ENCODE measurements at places on chromosomes 6 and 20.
A peak's percentile ranks its signal among the peaks of the same experiment; 100 is the strongest.

GRCh38 chr6:79949233-79949632, 1.9 kb upstream of the ELOVL4 start:
- peak; percentile 46 for DNase-seq

DNA sequence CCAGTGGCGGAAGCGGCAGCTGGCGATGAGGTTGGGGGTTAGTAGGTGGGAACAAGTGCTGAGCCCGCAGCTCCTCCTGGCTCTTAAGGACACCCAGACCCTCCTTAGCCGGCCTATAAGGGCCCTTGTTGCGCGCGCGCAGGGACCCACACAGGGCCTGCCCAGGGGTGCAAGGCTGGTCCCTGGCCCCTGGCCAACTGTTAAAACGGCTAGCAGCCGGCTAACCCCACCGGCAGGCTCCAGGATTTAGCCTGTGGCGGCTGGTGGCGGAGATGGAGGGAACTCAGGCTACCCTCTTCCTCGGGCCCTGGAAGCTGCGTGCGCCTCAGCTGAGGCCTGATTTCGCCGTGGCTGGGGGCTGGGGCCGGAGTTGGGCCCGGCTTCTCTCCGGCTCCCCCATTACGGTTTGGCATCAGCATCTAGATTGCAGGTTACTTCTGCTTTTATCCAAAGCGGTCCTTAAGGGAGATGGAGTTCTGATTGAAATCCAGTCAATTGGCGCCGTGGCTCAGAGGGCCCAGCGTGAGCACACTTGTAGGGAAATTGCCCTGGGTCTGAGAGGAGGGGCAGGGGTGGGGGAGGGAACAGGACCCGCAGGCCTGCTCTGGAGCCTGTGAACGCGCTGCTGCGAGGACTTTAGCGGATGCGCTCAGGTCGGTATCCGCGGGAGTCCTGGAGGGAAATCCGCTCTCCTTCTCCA, 36.9 kb upstream of the CCDC167 start:
- no peak for DNase-seq

DNA sequence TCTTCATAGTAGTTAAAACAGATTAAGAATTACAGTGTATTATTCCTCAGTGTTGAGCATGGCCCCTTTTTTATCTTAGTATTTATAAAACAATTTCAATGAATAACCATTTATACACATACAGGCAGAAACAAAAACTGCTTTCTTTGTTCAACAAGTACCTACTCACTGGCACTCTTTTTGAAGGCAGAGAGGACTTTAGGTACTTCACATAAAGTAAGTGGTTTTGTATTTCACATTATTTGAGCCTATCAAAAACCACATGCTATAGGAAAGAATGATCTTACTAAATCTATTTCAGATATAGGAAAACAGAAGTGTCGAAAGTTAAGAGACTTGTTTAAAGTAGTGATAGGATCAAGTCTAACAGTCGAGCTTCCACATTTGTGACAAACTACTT, 73.8 kb downstream of the PRKN start:
- DNase-seq: no peak

DNA sequence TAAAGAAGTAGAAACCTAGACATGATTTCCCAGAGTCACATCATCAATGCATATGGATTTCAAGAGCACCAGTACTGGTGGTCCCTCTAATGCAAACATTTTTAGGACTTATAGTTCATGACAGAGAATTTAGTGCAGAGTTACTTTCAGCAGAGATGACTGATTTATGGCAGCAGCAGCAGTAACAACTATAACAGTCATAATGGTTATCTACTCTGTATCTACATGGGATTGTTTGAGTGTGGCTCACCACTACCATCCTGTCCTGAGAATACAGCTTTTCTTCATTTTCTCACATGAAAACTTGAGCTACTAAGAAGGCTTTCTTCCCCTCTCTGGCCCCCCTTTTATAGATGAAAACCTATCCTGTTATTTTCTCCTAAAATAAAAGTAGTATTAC, 128.5 kb upstream of the ENPP5 start:
- DNase-seq: no peak

GRCh38 chr20:9200196-9200595, 131.3 kb downstream of the PLCB4 start:
- no peak for DNase-seq

DNA sequence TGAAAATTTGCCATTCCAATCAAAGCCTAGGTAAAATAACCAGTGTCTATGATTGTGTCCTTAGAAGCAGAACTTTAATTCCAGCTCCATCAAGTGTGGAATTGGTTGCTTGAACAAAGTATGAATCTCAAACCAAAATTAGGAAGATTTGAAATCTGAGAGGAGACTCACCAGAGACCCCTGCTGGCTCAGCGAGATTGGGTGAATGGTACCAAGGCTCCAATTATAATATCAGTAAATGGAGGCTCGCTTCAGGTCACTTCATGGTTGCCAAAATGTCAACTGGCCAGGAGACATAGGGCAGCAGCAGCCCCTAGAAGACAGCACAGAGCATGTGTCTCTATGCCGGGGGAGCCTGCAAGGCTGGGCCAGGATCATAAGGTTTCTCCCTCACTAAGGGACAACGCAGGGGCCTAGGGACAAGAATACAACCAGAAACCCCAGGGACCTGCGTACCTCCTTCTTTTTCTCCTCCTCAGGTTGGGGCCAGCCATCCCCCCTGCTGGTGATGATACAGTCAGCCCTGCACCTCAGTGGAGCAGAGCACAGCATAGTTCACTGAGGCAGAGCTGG, 14.0 kb downstream of the RBL1 start:
- peak; percentile 6 for DNase-seq

GRCh38 chr20:2460752-2461424, 9.7 kb downstream of the SNRPB start:
- DNase-seq: no peak

DNA sequence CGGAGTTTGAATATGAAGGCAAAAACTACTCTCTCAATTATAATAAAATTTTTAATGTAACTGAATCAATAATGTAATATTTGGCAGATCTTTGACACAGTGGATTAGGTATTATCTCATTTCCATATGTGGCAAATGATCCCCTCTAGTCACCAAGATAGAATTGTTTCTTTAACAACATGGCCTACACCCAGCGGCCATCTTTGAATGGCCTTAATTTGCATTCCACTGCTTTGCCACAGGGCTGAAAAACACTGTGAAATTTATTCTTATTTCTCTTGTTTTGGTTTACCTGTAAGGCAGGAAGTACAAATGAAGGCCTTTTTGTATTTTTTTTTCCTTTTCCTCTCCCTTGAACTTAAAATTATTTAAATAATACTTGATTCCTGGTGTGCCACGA, 162.6 kb upstream of the SCGN start:
- no peak for DNase-seq

GRCh38 chr6:105501246-105501645, 98.4 kb upstream of the PREP start:
- no peak for DNase-seq

GRCh38 chr6:37313723-37314486, 39.9 kb upstream of the RNF8 start:
- no peak for DNase-seq

GRCh38 chr6:68339488-68340131, 295.5 kb upstream of the ADGRB3 start:
- DNase-seq: no peak

DNA sequence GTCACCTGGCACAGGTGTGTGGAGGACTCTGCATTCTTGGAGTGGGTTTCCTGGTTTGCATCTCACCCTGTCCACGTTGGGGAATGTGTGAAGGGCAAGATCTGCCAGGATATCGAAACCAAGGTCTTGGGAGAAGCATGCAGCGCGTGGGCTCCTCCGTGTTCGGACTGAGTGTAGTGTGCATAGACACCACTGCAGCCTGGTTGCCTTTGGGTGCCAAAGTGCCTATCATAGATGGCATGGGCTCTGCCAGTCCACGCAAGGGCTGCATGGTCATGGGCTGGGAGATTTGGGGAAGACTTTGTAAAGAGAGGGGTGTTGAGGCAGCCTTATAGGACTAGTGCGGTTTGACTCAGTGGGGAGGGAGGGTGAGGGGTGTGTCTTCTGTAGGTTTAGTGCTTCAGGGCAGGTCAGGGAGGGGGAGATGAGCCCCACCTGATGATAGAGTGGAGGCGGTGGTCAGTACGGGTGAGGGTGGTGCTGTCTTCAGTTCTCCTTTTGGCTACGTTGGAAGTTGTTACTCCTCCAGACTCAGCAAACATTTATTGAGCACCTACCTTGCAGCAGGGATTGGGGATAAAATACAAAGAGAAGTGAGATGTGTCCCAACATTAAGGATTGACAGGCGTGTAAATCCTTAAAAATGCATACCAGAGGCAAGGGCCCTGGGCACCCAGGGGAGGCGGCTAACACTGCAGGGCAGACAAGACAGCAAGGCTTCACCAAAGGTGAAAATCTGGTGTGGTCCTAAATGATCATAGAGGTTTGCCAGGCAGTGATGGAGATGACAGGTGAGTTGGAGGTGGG, 28.3 kb downstream of the DUSP22 start:
- DNase-seq: no peak

DNA sequence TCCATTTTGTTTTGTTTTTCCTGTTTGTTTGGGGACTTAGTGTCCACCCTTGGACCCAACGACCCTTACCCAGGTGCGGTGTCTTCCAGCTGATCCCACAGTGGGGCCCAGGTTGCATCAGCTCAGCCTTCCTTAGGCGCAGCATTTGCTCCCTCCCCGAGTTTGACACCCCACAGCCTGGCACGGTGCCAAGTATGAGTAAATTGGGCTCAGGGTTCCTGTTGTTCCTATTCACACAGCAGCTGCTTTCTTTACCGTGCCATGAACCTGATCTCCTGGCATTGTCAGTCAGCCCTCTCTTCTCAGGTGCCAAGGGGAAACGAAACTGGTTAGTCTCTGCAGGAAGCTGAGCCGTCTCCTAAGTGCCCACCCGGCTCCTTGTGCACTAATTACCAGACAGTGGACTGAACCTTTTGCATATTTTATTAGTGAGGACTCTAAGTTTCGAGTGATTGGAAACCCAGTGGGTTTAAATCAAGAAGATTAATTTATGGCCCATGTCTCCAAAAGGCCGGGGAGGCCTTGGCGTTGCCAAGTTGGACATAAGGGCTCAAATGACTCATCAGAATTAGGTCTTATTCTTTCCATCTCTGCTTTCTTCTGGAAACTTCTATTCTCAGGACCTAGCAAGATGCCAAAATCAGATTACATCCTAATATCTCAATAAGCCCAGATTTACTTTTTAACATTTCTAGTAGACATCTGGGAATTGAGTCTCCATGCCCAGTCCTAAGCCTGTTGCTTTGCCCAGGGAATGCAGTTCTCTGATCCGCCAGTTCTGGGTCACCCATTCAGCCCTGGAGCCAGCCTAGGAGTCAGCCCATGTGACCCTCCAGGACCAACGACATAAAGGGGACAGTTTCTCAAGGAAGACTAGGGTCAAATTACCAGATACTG, 68.8 kb downstream of the TSHZ2 start:
- DNase-seq: no peak

GRCh38 chr6:156943166-156943565, 166.0 kb downstream of the ARID1B start:
- no peak for DNase-seq

- no peak for DNase-seq
These were observed 155.1 kb upstream of the ENPP5 start for GRCh38 chr6:46325561-46326530.

GRCh38 chr20:47350181-47350550, 6.3 kb downstream of the ZMYND8 start:
- DNase-seq: no peak

DNA sequence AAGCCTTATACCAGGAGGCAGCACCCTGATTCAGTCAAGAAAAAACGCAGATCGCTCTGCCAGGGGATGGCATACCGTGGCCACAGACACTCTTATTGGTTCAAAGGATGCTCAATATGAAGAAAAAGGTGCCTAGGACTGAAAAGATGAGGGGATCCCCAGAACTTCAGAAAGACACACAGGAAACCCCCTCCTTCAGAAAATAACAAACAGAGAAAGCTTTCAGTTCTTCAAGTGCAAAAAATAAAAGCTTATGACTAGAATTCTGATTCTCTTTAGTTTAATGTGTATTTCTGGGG, 17.7 kb upstream of the MYB start:
- DNase-seq: no peak

DNA sequence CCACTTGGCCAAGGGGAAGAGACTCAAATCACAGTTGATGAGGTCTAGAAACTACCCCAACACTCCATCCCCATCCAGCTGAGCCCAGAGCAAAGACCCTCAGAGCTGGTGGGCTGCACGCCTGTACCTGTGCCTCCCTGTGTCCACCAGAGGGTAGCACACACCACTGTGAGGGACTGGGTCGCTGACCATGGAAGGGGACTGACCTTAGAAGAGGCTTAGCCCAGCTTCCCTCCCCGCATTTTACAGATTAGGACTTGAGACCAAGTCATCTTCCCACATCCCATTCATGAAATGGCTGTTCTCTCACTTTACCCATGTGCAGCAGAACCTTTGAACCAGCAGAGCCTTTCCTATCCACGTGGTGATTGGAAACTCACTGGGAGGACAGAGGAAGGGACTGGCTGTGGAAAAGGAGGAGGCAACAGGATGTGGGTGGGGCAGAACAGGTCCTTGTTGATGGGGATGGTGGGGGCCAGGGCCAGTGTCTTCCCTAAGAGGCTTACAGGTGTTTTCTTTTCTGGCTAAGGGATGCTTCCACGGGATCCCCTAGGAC, 44.3 kb downstream of the CPXM1 start:
- peak; percentile 45 for DNase-seq

DNA sequence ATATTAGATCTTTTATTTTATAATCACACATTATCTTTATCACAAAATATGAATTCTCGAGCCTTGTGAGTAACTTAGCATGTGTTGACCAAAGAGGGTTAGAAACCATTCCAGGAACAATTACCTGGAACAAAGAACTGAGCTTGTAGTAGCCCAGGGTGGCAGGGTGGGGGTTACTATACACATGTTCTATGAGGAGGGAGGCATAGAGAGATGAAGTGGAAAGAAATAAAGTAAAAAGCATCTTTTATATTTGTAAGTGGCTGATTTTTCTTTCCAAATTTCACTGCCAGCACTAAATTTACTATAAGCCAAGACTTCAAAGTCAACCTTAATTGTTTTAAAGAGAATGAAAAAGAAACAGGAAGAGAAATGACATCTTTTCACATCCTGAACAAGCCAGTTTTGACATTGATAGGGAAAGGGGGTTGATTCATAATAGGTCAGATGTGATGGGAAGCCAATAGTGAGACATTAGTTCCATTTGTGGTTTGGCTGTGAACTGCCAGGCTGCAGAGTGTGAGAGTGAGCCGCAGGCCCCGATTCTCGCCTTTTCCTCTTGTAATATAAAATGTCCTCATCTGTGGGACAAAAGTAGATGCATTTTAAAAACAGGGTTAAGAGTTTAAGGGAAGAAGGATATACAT, 52.7 kb upstream of the MYB start:
- no peak for DNase-seq

DNA sequence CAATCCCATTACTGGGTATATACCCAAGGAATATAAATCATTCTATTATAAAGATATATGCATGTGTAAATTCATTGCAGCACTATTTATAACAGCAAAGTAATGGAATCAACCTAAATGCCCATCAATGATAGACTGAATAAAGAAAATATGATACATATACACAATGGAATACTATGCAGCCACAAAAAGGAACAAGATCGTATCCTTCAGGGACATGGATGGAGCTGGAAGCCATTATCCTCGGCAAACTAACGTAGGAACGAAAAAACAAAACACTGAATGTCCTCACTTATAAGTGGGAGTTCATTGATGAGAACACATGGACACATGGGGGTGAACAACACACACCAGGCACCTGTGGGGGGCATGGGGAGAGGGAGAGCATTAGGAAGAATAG, 156.7 kb downstream of the RNGTT start:
- DNase-seq: no peak

- DNase-seq: no peak
These were observed 36.8 kb downstream of the NCR2 start for GRCh38 chr6:41371992-41372831.
